Activated B cell treated with CpG ODN at 0.5 μM for 24 hours (primary cell): ENCODE measurements at places on chromosomes 4 and X.

DNA sequence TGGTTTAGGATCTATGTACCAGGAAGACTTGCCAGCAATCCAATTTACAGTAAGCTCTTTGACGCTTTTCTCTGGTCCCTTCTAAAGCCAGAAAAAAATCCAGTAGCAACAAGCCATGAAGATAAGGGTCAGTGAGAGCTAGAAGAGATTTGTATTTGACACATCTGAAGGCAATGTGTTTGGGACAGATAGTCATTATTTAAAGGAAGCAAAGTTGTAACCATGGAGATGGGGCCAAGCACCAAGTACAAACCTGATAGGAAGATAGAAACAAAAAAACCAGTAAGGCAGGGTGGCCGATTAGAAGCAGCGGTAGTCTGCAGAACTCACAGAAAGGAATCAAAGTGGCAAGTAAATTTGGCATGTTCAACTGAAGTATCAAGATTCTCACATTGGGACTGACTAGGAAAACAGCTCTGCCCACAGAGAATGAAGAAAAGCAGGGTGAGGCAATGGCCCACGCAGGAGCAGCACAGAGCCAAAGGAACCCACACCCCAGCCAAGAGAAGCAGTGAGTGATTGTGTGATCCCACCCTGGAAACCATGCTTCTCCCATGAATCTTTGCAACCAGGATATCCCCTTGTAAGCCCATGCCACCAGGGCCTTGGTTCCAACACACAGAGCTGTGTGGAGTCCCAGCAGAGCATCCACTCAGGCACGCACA is 12.9 kb upstream of the C4orf54 start:
- no peak for DNase-seq

DNA sequence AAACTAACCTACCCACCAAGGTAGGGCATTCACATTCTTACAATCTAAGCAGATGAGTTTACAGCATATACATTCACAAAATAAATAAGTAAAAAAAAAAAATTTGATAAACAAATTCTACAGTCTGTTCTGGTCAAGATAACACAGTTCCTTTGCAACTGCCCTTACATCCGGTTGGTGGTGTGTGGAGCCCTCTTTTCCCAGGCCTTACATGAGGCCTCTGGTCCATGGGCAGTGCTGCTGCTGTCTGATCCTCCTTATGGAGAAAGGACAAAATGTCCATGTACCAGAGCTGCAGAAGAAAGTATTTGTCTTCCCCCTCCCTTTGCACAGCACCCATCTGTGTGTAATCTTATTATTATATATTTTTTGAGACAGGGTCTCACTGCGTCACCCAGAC is 2.2 kb upstream of the SEPTIN11 start:
- no peak for DNase-seq

DNA sequence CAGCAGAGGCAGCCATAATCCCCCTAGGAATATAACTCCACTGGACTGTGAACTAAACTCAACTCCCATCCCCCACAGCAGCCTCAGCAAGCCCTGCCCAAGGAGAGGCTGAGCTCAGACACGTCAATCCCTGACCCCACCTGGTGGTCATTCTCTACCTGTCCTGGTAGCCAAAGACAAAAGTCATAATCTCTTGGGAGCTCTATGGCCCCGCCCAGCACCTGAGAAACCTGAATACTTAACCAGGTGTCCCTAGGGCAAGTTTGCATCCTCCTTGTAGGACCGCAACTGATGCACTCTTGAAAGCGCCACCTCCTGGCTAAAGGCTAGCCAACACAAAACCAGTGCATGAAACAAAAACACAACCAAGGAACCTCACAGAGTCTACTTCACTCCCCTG is 18.4 kb downstream of the CT47B1 start:
- no peak for DNase-seq

DNA sequence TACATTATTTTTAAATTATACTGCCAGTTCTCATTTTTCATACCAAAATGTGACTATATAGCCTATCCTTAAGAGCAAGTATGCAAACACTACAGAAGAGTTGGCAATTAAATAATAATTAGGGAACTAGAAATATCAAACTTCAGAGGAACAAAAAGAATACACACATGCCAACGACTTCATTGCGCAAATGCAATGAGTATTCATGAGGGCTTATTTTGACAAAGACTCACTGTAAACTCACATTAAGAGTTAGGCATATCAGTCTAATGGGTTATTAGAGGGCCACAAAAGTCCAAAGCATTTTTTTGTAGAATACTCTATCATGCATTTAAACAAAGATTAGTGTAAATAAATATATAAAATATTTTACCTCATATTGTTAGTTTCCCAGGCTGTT is 31.6 kb downstream of the SLC10A7 start:
- no peak for DNase-seq

- no peak for DNase-seq
Observed at GRCh38 chr4:130814896-130815295, 1718.9 kb downstream of the C4orf33 start.

DNA sequence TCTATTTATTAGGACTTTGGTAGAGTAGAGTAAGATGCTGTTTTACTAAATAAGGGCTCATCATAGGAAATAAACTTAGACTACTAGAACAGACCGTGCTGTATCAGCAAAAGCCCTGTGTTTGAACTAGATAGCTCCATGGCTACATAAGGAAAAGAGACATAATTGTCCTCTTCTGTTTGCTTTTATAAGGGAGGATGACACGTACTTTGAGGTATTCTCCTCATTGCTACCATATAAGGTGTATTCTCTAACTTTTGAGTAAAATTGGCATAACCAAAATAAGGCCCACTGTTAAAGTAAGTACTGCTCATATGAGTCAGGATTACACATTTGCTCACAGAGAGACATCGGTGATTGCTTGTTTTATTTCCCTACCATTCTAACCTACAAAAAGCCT is 64.3 kb downstream of the PDLIM5 start:
- no peak for DNase-seq

GRCh38 chr4:37747772-37748330 is 61.7 kb upstream of the RELL1 start:
- no peak for DNase-seq

GRCh38 chrX:20711366-20711765 is 444.7 kb upstream of the RPS6KA3 start:
- DNase-seq, result no peak

- DNase-seq, result no peak
Observed at GRCh38 chr4:180101348-180102083, 2141.7 kb upstream of the TENM3 start.

DNA sequence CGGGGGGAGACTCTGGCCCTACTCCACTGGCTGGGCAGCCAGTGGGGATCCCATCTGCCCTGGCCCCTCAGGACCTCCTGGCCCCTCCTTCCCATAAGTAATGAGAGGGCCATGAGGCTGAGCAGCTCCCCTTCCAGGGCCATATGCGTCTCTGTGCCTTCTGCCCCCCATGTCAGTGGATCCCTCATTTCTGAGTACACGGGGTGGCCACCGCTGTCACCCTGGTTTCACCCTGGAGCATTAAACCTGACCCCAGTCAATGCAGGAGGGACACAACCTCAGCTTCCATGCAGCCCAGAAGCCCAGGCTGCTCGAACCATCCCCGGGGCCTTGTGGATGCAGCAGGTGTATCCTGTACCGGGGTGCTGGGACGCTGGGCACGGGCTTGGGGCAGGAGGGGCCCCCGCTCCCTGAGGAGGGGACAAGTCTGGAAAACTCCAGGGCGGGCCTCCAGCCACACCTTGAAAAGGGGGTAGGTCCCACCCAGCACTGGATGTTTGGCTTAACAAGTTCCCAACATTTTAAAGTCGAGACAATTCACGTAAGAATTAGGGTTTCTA is 24.2 kb downstream of the ATP5ME start:
- no peak for DNase-seq

DNA sequence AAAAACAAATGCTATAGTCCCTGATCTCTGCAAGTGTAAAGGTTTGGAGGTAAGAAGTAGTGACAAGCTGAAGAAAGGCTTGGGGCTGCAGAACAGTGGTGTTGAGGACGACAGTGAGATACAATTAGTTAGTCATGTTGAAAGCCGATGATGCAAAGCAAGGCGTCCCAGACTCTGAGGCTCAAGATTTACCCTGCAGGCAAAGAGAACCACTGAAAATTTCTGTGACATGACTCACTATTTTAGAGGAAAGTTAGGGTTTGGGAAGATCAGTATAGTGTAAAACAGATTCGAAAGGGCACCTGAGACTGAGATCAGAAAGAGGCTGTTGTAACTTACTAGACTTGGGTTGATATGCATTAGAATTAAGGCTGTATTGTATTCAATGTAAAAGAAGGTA is 281.3 kb upstream of the FTHL17 start:
- no peak for DNase-seq

DNA sequence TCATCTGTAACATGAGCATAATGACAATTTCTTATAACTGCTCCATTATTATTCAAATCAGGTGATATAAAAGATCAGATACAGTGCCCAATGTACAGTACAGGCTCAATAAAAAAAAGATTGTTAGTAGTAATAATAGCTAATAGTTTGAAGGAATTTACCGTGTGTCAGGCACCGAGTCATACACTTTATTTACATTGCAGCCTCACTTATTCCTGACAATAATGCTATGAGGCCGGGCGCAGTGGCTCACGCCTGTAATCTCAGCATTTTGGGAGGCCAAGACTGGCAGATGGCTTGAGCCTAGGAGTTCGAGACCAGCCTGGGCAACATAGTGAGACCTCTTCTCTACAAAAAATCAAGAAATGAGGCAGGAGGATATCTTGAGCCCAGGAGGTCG is 10.1 kb upstream of the MAP7D3 start:
- DNase-seq, result no peak

- DNase-seq, result no peak
Observed at GRCh38 chr4:67694662-67695061, 6.3 kb downstream of the UBA6 start.

- no peak for DNase-seq
Observed at GRCh38 chr4:188879598-188879997, 740.4 kb downstream of the TRIML1 start.

GRCh38 chr4:174047363-174047762 is 236.1 kb downstream of the FBXO8 start:
- no peak for DNase-seq

GRCh38 chr4:8292478-8293107 is 23.0 kb downstream of the HTRA3 start:
- DNase-seq, result no peak

DNA sequence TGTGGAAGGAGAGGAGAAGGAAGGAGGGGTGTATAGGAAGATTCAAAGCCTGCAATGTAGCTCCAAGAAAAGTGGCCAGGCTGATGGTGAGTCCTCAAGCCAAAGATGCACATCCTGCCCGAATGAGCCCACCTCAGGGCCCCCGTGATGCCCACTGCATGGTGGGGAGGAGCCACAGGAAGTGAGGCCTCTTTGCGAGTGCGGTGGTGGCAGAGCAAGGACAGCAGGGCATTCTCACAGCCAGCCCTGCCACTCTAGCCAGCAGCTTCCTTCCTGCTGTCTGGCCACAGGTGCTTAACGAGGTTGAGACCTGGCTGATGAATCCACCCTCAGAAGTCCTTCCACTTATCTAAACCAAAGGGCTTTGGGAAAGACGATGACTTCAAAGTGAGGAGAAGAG is 55.8 kb downstream of the BCOR start:
- DNase-seq, result no peak

GRCh38 chr4:124505211-124505610 is 207.3 kb downstream of the ANKRD50 start:
- no peak for DNase-seq

DNA sequence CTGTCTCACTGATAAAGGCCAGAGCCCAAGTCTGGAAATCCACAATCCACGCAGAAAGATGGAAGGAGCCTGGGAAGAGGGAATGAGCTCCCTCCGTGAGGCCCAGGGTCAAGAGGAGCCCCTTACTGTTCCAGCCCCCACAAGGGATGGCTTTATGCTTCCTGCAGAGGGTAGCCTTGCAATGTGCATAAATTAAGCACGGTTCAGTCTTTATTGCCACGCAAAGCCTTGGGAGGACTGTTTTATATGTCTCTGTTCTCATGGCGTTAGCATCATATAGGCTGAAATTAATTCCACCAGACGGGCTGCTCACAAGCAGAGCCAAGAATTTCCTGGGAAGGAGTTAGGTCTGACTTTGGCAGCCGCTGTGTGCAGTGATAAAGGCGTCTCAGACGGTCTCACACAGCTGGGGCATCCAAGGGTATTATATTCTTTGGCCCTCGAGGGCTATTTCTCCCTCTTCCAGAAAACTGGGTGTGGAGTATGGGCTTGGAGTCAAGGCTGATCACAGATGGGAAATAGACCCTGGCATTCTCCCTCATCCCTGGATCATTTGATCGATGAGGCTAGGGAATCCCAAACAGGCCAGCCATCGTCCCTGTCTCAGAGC is 38.5 kb downstream of the CYTL1 start:
- DNase-seq, result no peak

GRCh38 chr4:71288875-71289274 is 49.9 kb upstream of the SLC4A4 start:
- no peak for DNase-seq

- no peak for DNase-seq
Observed at GRCh38 chr4:39484582-39485272, 25.9 kb downstream of the LIAS start.

DNA sequence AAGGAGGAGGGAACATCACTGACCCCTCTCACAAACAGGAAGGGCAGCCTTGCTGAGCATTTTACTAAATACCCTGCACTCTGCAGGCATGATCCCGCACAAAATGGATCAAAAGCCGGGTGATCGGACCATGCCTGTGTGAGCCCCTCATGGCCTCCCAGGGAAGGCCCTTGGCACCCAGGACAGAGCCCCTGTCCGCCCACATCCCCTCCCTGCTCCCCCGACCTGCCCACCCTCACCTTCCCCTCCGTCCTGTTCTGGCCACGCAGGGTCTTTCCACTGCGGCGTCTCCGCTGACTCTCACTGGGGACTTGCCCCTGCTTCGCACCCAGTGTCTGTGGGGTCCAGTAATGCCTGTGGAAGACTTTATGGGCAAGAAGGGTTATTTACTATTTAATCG is 105.0 kb downstream of the HMX1 start:
- no peak for DNase-seq

GRCh38 chrX:6718766-6719165 is 183.8 kb upstream of the VCX3A start:
- DNase-seq, result no peak

GRCh38 chr4:42655921-42656678 is 805 bp downstream of the ATP8A1 start:
- DNase-seq, result peak; percentile 57

DNA sequence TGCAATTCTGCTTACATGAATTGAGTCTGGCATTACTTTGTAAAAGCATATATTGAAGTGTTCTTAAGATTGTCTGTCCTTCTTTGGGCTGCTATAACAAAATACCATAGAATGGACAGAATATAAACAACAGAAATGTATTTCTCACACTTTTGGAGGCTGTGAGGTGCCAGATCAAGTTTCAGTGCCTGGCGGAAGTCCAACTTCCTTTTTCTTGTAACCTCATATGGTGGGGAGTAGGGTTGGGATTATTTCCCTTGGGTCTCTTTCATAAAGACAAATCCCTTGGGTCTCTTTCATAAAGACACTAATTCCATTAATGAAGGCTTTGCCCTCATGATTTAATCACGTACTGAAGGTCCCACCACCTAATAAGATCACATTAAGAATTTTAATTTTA is 199.3 kb upstream of the GRID2 start:
- DNase-seq, result no peak

GRCh38 chr4:154416190-154416547 is 75.4 kb downstream of the DCHS2 start:
- DNase-seq, result peak; percentile 17

GRCh38 chr4:160136021-160136420 is 1033.1 kb downstream of the RAPGEF2 start:
- no peak for DNase-seq
